SW 1271 (cell line): ENCODE measurements at places on chromosomes 12 and 14.

- no peak for DNase-seq
Observed at GRCh38 chr12:79959484-79959883, 24.6 kb upstream of the PPP1R12A start.

DNA sequence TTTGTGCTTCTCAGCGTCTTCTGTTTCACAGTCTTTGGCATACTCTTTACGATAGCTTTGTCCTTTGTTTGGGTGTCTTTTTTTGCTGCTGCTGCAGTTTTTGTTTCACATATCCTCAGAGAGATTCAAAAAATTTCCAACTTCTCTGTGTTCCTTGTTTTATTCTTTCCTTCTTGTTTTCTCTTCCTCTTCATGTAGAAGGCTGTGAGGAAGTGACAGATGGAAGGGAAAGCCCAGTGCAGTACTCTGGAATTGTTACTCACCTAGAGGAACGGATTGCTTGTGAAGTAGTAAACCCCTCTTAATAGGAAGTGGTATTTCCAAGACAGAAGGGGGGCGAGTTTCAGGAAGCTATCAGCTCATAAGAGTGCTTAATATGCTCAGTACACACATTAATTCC, 1.7 kb downstream of the CREBL2 start:
- DNase-seq = no peak

- DNase-seq = no peak
Observed at GRCh38 chr12:57767305-57767698, 424 bp upstream of the CYP27B1 start.

- DNase-seq = no peak
Observed at GRCh38 chr14:75835737-75836136, 146.1 kb downstream of the TGFB3 start.

- DNase-seq = no peak
Observed at GRCh38 chr14:39812532-39813320, 380.5 kb upstream of the FBXO33 start.

DNA sequence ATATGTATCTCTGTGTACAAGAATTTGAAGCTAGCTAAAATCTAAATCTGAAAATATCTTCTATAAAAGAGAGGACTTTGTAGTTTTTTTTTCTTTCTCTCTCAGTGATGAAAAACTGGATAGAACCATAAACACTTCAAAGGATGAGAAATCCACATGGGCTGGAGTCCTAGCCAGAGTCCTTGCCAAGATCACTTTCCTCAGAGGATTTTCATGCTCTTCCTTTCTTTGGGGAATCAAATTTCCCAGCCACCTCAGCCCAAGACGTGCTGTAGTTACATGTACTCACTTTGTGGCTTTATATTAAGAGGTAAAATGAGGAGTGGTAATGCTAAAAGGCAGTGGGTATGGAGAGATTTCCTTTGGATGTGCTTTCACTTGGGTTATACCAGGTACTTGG, 110.3 kb downstream of the SLC38A1 start:
- DNase-seq = no peak

DNA sequence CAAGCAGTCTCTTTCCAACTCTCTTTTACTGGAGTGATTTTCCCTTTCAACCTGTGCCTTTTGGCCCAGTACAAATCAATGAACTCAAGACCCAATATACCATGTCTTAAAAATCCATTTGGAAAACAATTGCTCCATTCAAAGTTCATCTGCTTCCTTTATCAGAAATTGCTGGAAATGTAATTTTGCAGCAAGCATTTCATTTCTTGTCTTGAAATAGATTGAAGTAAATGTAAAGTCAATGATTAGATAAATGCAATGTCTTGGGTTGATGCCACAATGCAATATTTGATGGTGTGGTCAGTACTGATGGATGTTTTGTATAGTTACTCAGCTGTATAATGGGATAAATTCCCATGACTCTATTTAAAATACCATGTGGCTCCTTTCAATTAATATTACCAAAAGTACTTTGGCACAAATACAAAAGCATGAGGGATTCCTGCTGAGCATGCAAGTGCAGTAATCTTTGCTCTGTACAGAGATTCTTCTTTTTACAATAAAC, 707.7 kb upstream of the NOVA1 start:
- no peak for DNase-seq

- DNase-seq = peak; percentile 98
Observed at GRCh38 chr14:64540208-64541202, at the start of gene HSPA2. Gene HSPA2, plus strand, starts transcription at chr14:64540741. Its CDS starts 109 bp downstream, at chr14:64540850.

DNA sequence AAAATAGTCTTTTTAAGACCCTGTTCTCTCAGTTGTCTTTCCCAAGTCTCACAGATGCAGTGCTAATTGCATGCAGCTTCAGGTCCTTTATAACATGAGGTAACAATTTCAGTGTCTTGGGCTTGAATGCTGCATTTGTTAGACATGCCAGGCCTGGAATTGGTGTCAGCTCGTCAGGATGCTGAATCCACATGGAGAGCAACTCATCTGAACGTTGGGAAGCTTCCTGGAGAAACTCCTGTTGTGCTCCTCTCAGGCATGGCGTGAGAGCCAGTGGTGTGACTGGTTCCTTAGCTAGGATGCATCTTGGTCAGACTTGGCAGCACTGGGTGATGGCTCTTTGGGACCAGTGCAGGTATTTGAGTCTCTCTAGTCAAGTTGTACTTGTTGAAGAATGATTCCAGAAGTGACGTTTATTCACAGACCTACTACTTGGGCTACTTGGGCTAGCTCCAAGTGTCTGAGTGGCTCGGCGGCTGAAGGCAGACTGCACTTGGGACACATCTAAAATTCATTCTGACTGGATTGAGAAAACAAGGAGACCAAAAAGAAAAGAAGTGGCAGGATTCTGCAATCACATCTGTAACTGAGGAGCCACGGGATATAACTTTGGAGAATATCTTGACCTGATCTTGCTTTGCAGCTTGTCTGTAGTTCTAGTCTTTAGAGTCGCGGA, 134.8 kb upstream of the ARHGAP5 start:
- DNase-seq = no peak

GRCh38 chr12:97260786-97261185, 201.8 kb upstream of the RMST start:
- no peak for DNase-seq

DNA sequence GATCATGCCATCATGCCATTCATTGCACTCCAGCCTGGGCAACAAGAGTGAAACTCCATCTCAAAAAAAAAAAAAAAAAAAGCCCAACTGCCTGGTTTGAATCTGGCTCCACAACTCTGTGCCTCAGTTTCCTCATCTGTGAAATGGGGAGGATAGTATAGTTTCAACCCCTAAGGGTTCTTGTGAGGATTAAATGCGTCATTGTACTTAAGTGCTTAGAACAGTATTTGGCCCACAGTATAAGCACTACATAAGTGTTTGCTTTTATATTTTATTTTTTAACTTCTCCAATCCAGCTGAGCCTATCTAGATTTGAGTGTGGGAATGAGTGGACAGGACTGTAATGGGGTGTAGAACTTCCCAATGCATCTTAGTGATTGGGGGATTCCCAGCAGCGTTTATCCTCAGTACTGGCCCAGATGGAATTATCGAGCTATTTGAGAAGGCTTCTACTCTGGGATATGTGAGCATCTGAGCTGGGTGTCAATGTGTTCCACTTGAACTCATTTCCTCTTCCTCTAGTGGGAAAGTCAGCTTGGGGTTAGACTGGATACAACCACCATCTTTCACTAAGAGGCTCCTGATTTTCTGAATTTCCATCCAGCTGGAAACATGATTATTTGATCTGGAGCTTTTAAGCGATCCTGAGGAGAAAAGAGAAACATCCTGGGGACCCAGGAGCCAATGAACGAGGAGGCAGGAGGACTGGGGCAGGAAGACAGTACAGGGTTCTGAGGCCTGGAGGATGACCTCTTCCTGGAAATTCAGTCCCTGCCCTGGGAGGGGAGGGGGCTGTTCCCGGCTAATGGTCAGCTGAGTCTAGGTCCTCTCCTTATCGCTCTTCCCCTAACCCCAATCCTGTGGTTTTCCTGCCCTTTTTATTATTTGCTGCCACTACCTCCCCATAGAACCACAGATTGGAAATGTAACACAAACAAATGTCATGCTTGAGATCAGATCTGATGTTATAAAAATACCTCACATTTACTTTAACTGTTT, 9.3 kb upstream of the ESPL1 start:
- DNase-seq = no peak

GRCh38 chr14:47778631-47779030, 103.2 kb upstream of the MDGA2 start:
- DNase-seq = no peak

DNA sequence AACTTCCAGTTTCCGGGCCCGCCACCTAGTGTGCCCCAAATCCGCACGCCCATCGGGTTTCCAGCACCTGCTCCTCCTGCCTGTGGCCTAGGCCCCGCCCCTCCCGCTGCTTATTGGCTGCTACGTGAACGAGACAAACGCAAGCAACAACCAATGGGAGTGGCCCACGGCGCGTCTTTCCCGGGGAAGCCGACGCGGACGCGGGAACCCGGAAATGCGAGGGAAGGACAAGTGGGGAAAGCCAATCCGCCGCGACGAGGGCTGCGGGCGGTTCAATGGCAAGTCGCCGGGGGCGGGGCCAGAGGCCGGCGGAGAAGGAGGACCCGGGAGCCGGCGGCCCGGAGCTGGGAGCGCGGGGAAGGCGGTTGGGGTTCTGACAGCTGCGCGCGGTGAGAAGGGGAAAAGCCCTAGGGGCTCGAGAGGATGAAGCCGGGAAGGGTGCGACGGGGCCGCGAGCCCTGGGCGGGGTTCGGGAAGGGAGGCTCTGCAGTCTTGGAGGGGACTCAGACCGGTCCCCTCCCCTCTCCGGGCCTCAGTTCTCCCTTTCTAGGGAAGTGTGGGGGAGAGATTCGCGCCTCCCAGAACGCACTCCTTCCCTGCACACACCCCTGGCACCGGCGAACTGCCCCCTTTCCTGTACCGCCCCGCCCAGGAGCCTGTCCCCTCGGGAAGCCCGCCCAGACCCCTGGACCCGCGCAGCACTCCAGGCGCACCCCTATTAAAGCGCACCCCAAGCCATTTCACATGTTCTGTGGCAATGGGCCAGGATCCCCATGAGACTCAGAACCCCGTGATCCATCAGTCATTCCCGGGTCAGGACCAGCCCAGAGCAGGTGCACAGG, at the start of gene FICD:
Gene FICD, plus strand, starts transcription at position 305 of the 842 bp plus-strand sequence. CDS start 1,696 bp downstream, outside the sequence.
- peak; percentile 97 for DNase-seq

DNA sequence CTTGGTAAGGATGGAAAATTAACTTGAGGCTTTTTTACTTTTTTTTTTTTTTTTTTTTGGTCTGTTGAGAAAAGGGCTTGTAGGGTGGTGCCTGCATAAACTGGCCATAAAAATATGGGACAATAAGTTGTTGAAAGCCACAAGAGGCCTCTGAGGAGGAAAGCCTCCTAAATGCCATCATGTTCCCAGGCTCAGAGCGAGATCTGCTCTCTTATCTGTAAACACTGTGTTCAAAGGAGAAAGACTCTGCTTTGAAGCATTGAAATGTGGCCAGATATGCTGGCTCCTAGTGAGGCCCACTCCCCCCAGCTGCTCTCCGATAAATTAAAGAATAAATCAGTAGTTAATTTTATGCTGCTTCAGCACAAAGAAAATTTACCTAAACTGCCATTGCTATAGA, 504.9 kb downstream of the DIO2 start:
- no peak for DNase-seq

DNA sequence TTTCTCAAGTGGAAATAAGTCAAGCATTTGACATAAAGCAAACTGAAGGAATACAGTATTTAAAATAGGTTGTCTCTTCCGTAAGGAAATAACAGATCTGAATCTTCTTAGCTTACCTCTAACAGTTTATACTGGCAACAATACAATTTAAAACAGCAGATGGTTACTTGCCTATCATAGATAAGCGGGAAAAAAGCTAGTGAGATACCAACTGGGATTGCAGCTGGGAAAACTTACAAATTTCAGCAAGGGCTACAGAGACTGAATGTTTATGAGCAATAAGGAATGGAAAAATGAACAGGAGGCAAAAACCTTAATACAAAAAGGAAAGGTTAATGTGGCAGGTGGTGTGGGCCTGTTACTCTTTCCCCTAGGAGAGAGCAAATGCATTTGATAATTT, 220.0 kb downstream of the RASSF9 start:
- no peak for DNase-seq

DNA sequence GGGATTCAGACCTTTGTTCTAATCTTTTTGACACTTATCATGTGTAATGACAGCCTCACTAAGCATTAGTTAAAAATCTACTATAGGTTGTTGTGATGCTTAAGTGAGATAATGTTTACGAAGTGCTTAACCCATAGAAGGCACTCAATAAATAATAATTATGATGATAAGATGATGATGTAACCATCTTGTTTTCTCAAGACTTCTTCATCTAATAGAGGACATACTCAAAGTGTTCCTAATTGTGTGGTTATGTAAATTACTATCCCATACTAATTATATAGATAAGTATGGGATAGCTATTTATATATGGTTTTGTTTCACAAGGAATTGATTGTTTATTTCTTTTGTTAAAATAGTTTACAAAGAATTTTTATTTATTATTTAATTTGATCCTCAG, 76.9 kb downstream of the MIPOL1 start:
- DNase-seq = no peak

- DNase-seq = no peak
Observed at GRCh38 chr12:90322006-90322405, 613.4 kb upstream of the ATP2B1 start.

- DNase-seq = no peak
Observed at GRCh38 chr12:55698965-55699364, 8.7 kb downstream of the ITGA7 start.

GRCh38 chr12:47941475-47941780, 22.0 kb upstream of the TMEM106C start:
- DNase-seq = no peak

DNA sequence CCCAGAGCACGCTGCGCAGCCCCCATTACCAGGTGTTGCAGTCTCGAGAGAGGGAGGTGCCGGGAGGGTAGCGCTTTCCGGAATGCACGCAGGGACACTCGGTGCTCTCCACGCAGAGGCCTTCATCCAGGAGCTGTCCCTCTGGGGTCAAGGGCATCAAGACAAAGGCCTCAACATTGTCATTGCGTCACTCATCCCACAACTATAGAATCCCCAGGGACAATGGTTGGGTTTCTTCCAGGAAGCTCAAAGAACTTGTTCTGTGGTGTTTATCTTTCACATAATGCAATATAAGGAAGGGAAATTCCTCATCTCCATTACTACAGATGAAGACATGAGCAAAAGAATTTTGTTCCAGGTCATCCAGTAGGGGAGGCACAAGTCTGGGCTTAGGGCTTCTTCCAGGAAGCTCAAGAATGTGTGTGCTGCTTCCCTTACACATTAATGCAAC, 52.1 kb downstream of the VWF start:
- DNase-seq = no peak

DNA sequence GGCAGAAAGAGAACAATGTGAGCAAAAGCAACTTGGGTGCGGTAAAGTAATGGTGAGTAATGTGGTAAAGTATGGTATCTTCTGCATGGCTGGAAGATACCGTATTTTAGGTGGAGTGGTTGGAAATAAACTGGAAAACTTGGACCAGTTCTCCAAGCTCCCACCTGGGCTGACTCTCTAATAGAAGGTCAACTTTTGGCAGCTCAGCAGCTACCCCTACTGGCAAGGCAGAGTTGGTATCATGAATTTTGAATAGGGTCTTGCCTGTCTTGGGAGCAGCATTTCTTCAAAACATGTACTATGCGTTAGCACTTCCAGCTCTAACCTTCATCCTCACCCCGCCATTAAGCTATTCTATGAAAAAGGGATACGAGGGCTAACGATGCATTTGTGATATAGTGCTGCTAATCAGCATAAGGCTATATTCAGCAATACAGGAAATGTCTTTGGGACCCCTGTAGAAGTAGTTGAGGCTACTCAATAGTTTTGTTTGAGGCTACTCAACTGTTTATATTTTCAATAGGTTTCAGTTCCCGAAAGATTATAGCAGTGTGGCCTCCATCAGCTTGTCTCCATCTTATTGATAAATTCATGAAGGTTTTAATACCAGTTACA, 276.3 kb upstream of the FAR2 start:
- no peak for DNase-seq

GRCh38 chr14:42004321-42004720, 397.6 kb downstream of the LRFN5 start:
- DNase-seq = no peak

GRCh38 chr12:108826101-108826806, 31.1 kb downstream of the SSH1 start:
- peak; percentile 63 for DNase-seq
